ENCODE measurements at places on chromosomes 11 and 22. TPM values are rescaled to one million over a fixed set of nuclear protein-coding genes. Genes with fewer than 3 reads are reported as not detected.
A peak's percentile ranks its signal among the peaks of the same experiment; 100 is the strongest.

- peaks cover 18% of the 10 kb centered on the region for H3K4me1 ChIP-seq
- DNase-seq: peak; percentile 50
- H3K36me3 ChIP-seq: peaks cover 12% of the 10 kb centered on the region
- peak overlapping the region; percentile 64 for H3K27ac ChIP-seq
- peaks cover 24% of the 10 kb centered on the region for H3K27me3 ChIP-seq
Measured at GRCh38 chr11:10450462-10451425, 4.3 kb upstream of the AMPD3 start.

Gene FIBIN
- 0.22 TPM for total RNA-seq

Gene OR56A4
- total RNA-seq: 0.34 TPM

GRCh38 chr11:125141686-125142535 is 22.6 kb upstream of the PKNOX2 start:
- H3K4me3 ChIP-seq: no peak overlapping the region
- H3K27ac ChIP-seq: no peak overlapping the region
- DNase-seq: peak; percentile 85

Gene CD248
- total RNA-seq: 11.4 TPM

GRCh38 chr11:18802381-18803257 is 11.0 kb upstream of the PTPN5 start:
- DNase-seq: peak; percentile 39
- no peaks in the 10 kb centered on the region for H3K4me1 ChIP-seq
- no peaks in the 10 kb centered on the region for H3K36me3 ChIP-seq
- H3K27me3 ChIP-seq: peaks cover 3% of the 10 kb centered on the region

Gene GLYATL1B
- not detected for total RNA-seq

All from glutamatergic neuron (in vitro differentiated cells).